Activated naive CD8-positive, alpha-beta T cell treated with anti-CD3 and anti-CD28 coated beads, Interleukin-2, amount 50 U/mL, for 16 hours (primary cell): ENCODE measurements at places on chromosomes 3 and 15.

- DNase-seq = no peak
Measured at GRCh38 chr15:86001200-86001599, 78.5 kb upstream of the AGBL1 start.

GRCh38 chr3:112379020-112379690 is 46.2 kb downstream of the CD200 start:
- no peak for DNase-seq

- no peak for DNase-seq
Measured at GRCh38 chr3:186117521-186118134, 8.7 kb upstream of the ETV5 start.

- DNase-seq = no peak
Measured at GRCh38 chr3:136396916-136397315, 146.8 kb downstream of the PCCB start.

GRCh38 chr3:190081389-190081788 is 39.3 kb downstream of the P3H2 start:
- DNase-seq = no peak
